Gastrocnemius medialis (tissue), 4 donors: ENCODE measurements at places on chromosomes 13 and 19. TPM values are rescaled to one million over a fixed set of nuclear protein-coding genes. Genes with fewer than 3 reads are reported as not detected.
A peak's percentile ranks its signal among the peaks of the same experiment; 100 is the strongest.

DNA sequence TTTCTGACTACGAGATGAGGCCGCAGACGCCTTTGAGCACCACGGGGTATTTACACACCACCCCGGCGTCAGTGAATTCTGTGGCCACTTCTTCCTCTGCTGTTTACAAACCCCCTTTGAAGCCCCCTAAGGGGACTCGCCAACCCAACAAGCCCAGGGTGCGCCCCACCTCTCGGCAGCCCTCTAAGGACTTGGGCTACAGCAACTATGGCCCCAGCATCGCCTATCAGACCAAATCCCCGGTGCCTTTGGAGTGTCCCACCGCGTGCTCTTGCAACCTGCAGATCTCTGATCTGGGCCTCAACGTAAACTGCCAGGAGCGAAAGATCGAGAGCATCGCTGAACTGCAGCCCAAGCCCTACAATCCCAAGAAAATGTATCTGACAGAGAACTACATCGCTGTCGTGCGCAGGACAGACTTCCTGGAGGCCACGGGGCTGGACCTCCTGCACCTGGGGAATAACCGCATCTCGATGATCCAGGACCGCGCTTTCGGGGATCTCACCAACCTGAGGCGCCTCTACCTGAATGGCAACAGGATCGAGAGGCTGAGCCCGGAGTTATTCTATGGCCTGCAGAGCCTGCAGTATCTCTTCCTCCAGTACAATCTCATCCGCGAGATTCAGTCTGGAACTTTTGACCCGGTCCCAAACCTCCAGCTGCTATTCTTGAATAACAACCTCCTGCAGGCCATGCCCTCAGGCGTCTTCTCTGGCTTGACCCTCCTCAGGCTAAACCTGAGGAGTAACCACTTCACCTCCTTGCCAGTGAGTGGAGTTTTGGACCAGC, 5.3 kb downstream of the SLITRK5 start:
- DNase-seq, result no peak

The OVOL3 gene
- total RNA-seq, result not detected

The ZNF772 gene
- 26.7 TPM for total RNA-seq

- no peak for DNase-seq
These were observed 9.1 kb upstream of the MCF2L start for GRCh38 chr13:112959701-112960542.

DNA sequence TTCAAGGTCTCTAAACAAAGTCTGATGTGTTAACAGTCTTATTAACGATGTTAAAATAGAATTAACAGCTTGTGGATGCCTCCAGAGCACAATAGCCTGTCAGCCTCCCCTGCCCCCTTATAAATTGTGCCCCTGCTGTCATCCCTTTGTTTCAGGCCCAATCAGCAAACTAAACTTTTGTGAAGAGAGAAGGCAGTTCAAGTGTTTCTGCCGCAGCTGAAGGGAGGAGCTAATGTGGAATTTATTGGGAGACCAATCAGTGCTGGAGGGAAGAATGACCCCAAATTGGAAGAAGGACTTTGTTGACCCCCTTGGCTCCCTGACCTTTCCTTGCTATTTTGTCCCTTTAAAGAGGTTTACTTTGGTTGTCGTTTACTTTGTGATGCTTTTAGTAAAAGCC, 160.5 kb downstream of the TM9SF2 start:
- no peak for DNase-seq

- no peak for DNase-seq
These were observed 6.3 kb downstream of the SLC7A10 start for GRCh38 chr19:33219261-33219815.

- no peak for DNase-seq
These were observed at the start of gene F7 for GRCh38 chr13:113105032-113105920. F7 (plus strand) TSS chr13:113105791; CDS start chr13:113105842, 51 bp downstream.

DNA sequence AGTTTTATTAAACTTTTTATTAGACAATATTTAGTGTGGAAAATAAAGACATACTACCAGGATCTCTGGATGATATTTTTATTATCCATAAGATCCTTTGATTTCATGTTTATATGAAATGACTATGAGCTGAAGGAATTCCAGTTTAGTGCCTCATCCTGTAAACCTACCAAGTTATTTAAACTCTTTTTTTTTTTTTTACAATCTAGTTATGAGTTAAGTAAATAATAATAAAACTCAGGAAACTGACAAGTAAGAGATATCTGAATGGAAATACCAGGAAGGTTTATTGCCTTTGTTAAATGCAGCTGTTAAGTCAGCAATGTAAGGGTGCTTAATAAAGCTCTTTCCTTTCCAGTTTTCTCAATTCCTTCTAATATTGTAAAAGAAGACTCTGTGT, 53.9 kb downstream of the RXFP2 start:
- no peak for DNase-seq

The SGCG gene
- total RNA-seq, result 20.7 TPM

DNA sequence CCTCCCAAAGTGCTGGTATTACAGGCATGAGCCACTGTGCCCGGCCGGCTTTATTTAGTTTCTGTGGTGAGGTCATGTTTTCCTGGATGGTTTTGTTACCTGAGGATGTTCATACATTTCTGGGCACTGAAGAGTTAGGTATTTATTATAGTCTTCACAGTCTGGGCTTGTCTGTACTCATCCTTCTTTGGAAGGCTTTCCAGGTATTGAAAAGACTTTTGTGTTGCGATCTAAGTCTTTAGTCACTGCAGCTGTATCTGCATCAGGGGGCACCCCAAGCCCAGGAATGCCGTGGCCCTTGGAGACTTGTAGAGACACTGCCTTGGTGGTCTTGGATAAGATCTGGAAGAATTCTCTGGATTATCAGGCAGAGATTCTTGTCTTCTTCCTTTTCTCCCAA, 12.8 kb downstream of the BLOC1S3 start:
- DNase-seq, result no peak

DNA sequence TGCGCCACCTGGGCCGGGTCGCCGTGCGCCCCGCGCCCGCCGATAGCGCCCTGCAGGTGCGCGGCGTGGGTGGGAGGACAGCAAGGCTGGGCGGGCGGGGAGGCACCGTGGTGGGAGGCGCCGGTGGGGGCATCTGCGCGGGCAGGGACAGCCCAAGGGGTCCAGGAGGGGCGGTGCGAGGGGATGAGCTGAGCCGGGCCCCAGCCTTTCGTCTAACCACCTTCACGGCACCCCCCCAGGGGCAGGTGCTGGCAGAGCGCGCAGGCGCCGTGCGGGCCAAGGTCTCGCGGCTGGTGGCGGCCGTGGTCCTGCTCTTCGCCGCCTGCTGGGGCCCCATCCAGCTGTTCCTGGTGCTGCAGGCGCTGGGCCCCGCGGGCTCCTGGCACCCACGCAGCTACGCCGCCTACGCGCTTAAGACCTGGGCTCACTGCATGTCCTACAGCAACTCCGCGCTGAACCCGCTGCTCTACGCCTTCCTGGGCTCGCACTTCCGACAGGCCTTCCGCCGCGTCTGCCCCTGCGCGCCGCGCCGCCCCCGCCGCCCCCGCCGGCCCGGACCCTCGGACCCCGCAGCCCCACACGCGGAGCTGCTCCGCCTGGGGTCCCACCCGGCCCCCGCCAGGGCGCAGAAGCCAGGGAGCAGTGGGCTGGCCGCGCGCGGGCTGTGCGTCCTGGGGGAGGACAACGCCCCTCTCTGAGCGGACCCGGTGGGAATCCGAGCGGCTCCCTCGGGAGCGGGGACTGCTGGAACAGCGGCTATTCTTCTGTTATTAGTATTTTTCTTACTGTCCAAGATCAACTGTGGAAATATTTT, 3.1 kb downstream of the KISS1R start:
- no peak for DNase-seq

The GIPR gene
- not detected for total RNA-seq

The ERFL gene
- not detected for total RNA-seq

The CD37 gene
- total RNA-seq, result 8.5 TPM

GRCh38 chr13:30708541-30708940, 26.8 kb upstream of the ALOX5AP start:
- no peak for DNase-seq

The SBSN gene
- not detected for total RNA-seq

GRCh38 chr19:5312058-5312457, 28.6 kb downstream of the PTPRS start:
- no peak for DNase-seq

- no peak for DNase-seq
These were observed 3.9 kb downstream of the COG3 start for GRCh38 chr13:45468635-45469034.

- no peak for DNase-seq
These were observed at the start of gene SIAH3 for GRCh38 chr13:45851171-45851921. SIAH3 (minus strand) TSS chr13:45851753; CDS start chr13:45851629, 124 bp downstream.

GRCh38 chr13:72473321-72473720, 254.1 kb downstream of the MZT1 start:
- DNase-seq, result no peak

The F2RL3 gene
- 4.1 TPM for total RNA-seq

DNA sequence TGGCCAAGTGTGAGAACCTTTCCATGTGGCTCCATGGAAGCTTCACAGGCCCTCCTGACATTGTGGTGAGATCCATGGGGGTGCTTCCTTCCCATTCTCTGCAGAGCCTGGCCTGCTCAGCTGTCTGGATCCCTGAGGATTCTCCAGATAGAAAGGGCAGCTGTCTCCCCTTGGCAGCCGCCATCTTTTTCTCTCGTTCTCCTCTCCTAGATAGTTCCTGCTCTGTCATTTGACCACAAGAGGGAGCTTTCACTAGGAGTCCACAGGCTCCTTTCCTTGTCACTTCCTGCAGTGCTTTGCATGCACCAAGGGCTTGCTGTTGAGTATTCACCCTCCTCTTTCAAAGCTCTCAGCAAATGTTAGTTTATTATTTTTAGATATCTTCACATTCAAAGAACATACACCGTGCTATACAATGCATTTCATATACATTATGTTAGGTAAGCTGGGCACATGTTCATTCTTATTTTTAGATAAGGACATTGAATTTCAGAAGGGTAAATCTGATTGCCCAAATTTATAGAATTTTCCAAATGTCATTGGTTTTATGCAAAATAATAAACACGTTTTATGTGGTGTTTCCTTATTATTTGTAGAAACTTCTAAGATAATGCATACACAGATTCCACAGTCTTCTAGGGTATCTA, 133.2 kb downstream of the FRY start:
- DNase-seq, result no peak

- no peak for DNase-seq
These were observed 25.7 kb upstream of the ZNF492 start for GRCh38 chr19:22608441-22608840.

- DNase-seq, result no peak
These were observed 16.8 kb upstream of the OR1M1 start for GRCh38 chr19:9070066-9070465.

DNA sequence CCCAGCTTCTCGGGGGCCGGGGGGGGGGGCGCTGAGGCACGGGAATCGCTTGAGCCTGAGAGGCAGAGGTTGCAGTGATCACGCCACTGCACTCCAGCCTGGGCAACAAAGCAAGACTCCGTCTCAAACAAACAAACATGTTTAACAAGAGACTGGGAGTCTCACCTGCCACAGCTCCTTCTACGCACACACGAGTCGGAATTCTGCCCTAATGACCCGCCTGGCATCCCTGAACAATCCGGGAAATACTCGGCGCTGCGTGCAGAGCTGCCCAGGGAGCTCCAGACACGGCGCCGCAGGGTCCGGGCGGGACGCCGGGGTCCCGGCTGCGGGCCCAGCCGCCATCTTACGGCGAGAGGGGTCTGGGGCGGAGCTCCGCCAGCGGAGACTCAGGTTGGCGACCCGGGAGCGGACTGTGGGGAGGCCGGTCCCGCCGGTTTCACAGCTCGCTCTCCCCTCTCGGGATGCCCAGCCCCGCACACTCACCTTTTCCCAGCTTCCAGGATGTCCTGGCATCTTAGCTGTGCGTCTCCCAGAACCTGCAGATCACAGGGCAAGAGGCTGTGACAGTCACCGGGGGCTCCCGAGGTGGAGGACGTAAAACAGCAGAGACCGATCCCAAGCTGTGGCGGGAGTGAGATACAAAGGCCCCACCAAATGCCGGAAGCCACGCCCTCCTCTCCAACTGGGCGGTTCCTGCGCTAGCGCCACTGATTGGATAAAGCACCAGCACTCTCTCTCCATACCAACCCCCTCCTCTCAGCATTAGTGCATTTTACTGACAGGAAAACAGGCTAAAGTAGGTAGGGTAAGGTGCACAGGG, 23.6 kb upstream of the ZNF724 start:
- DNase-seq, result peak; percentile 71

The ZNF491 gene
- 0.92 TPM for total RNA-seq

The SPINT2 gene
- 1.8 TPM for total RNA-seq

DNA sequence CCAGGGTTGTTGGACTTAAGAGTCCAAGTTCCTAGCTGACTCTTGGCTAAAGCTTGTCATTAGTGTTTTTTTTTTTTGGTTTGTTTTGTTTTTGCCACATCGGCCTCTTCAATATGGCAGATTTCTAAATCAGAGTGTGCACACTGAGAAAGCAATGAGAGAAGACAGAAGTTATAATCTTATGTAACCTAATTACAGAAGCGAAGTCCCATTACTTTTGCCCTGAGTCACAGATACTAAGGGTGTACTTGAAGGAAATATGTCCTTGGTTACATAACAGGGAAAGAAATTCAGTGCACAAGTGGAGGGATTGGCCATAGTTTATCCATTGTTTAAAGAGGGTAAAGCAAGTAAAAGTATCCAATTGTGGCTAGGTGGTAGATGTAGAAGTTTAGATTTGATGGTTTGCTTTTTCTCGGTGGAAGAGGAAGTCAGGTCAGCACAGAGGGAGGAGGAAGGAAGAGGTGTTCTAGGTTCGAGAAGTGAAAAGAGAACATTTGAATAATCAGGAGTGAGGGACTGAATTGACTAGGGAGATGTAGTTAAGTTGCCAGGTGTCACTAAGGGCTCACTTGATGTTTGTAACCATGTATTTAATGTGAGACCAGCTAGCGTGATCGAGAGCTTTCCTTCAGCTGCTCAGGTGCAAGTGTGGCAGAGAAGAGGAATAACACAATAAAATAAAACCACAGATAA, 12.2 kb downstream of the GTF2F2 start:
- no peak for DNase-seq

The KASH5 gene
- total RNA-seq, result not detected

DNA sequence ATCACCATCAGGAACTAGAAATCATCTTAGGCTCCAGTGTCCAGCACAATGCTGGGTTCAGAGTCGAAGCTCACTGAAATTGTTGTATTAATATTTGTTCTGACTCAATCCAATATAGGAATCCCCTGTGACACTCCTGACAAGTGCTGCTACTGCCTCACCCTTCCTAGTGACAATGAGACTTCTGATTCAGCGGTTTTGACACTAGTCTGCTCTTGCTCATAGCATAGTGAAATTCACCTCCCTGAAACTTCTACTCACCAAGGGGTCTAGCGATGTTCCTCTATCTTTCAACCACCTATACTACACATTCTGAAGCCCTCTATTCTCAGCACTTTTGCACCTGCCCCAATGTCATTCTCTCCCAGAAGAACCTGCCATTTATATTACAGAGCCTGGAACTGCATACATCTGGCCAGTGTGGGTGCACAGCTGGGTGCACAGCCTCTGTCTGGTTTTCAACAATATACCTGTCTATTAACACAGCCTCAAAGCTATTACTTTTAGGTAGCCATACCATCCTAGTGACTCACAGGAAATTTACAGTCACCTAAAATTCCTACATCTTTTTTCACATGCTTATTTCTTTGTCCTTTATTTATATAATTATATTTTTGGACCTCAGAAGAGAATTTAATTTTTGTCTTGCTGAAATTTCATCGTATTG, 88.3 kb downstream of the DOCK9 start:
- DNase-seq, result no peak
